ENCODE measurements at places on chromosomes 16 and 17. TPM values are rescaled to one million over a fixed set of nuclear protein-coding genes. Genes with fewer than 3 reads are reported as not detected.
A peak's percentile ranks its signal among the peaks of the same experiment; 100 is the strongest.

DNA sequence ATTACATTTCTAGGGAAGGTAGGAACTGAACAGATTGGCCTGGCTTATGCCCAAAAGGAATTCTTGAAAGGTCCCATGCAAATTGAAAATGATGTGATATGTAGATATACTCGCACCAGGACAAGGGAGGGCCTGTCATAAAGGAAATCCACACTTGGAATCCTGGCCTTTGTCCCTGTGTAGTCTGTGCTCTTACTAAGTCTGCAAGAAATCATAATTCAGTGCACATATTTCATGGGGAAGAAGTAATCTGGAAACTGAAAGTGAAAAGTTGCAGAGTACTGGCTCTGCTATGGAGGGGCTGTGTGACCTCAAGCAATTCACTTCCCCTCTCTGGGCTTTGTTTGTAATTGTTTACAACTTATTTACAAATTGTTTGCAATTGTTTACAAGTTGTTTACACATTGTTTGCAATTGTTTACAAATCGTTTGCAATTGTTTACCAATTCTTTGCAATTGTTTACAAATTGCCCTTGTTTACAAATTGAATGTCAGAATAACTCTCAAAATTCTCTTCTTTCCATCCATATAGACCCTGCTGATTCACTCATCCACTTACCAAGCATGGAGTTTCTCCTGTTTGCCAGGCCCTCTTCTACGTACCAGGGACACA, 12.9 kb downstream of the SCNN1G start:
- no peak for DNase-seq

DNA sequence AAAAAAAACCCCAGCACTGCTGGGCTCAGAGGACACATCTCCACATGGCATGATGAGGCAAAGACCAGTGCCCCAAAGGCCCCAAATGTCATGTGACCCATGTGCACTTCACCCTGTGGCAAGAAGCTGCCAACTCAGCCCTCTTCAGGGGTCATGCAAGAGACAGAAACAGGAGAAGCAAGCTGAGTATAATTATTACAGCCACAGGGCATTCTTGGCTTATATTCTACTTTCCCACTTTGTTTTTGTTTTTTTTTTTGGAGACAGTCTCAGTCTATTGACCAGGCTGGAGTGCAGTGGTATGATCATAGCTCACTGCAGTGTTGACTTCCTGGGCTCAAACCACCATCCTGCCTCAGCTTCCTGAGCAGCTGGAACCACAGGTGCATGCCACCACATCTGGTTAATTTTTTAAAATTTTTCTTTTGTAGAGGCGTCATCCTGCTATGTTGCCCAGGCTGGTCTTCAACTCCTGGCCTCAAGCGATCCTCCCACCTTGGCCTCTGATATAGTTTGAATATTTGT, 32.7 kb upstream of the LITAF start:
- no peak for DNase-seq

GRCh38 chr16:72621651-72622050, 426.3 kb downstream of the ZFHX3 start:
- no peak for DNase-seq

DNA sequence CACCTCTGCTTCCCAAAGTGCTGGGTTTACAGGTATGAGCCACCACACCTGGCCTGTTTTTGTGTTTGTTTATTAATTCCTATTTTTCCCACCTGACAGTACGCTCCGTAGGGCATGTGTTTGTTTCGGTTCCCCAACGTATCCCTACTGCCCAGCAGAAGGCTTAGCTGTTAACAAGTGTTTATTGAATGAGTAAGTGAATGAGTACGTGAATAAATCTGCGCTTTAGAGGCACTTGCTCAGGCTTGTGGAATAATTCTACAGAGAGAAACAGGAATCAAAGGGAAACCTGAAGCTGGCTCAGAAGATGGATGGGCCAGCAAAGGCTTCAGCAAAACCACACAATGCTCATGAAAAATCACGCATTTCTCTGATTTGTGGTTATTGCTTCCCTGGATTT, 647.9 kb downstream of the MAF start:
- DNase-seq: no peak

- no peak for DNase-seq
Observed at GRCh38 chr16:57268804-57269800, 15.4 kb downstream of the PLLP start.

DNA sequence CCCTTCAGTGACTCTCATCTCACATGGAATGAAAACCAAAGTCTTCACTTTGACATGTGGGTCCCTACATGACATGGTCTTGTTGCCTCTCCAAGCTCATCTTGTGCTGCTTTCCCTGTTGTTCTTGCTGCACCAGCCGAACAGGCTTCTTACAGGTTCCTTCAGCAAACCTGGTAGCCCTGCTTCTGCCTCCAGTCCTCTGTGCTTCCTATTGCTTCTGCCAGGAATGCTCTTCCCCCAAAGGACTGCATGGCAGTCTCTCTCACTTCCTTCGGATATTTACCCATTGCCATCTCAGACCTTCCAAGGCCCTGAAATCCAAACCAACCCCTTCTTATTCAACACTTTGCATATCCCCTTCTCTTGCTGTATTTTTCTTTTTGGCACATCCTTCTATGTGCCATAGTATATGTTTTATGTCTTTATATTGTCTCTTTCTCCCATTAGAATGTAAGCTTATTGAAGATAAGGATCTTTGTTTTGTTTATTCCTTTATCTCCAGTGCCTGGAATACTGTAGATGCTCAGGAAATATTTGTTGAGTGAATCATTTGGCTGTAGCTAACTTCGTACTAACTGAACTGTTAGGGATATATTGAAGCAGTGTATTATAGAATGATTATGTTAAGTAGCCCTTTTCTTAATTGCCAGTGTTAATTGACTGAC, 57.9 kb upstream of the SLC12A3 start:
- no peak for DNase-seq

DNA sequence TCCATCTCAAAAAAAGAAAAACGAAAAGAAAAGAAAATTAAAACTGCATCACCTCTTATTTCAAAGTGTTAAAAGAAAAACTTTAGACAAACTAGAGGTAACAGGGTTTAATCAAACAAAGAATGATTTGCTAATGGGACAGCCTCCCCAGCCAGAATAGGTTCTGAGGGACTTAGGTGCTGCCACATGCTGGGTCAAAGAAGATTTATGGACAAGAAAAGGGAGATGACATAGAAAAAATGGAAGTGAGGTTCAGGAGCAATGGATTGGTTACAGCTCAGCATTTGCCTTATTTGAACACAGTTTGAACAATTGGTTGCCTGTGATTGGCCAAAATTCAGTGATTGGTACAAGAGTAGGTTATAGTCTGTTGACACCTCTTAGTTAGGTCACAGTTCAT, 21.1 kb downstream of the TMC5 start:
- no peak for DNase-seq

- DNase-seq: peak; percentile 14
Observed at GRCh38 chr17:80063830-80064585, 27.6 kb downstream of the CCDC40 start.

- no peak for DNase-seq
Observed at GRCh38 chr17:30401097-30401496, 22.4 kb downstream of the CPD start.

DNA sequence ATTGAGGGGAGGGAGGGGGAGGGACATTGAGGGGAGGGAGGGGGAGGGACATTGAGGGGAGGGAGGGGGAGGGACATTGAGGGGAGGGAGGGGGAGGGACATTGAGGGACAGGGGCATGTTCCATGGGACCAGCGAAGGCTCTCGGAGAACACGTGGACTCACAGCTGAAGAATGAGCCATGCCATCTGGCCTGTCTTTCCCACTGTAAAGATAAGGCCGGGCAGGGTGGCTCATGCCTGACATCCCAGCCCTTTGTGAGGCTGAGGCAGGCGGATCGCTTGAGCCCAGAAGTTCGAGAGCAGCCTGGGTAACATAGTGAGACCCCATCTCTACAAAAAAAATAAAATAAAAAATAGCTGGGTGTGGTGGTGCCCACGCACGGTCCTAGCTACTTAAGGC, 32.5 kb downstream of the RPH3AL start:
- no peak for DNase-seq

- DNase-seq: peak; percentile 83
Observed at GRCh38 chr16:19886073-19886941, 1.7 kb upstream of the GPRC5B start.

DNA sequence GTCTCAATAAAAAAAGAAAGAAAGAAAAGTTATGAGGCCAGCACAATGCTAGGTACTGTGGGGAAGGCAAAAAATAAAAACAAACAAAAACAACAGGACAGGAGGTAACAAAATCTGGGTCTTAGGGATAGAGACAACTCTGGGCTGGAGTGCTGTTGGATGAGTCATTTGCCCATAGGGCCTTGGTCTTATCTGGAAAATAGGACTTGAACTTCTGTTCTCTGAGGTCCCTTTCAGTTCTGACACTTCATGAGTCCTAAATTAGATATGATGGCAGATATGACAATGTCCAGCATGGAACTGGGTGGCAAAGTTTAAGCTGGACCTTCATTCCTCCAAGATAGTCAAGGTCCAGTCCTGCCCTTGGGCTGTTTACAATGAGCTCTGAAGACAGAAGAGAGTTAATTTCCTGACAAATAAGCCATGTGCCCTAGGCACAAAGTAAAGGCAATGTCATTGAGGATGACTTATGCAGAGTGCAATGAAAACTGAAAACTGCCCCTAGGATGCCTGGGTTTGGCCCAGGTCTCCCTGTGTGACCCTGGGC, 8.9 kb upstream of the HDAC5 start:
- DNase-seq: no peak

DNA sequence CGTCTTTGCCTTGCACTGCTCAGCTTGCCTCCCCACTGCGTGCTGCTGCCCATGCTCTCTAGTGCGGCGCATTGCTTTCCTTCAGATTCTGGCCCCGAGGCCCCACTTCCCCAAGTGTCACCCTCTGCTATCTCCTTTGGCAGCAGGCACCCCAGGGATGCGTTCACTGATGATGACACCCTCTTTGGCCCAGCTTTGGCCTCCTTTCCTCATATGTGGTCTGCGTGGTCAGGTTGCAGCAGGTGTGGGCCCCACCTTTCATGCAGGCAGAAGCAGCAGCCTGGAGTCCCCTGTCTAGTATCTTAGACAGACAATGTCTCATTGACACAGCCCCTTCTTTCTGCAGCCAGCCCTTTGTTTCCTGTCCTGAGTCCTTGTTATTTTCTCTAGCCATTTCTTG, 4.8 kb upstream of the CCL3 start:
- no peak for DNase-seq

DNA sequence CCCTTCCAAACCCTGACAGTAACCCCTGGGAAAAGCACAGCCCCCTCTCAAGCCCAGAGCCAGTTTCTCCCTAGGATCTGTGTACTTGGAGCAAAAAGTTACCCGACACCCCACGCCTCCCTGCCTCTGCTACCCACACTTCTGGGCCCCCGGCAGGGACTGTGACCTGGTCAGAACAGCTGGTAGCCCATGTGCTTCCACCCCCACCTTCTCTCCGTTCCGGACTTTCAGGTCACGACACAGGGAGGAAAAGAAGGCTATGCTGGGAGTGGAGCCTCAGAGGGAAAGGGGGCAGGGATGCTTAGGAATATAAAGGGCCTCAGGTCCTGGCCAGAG, 6.4 kb downstream of the PPY start:
- DNase-seq: no peak

DNA sequence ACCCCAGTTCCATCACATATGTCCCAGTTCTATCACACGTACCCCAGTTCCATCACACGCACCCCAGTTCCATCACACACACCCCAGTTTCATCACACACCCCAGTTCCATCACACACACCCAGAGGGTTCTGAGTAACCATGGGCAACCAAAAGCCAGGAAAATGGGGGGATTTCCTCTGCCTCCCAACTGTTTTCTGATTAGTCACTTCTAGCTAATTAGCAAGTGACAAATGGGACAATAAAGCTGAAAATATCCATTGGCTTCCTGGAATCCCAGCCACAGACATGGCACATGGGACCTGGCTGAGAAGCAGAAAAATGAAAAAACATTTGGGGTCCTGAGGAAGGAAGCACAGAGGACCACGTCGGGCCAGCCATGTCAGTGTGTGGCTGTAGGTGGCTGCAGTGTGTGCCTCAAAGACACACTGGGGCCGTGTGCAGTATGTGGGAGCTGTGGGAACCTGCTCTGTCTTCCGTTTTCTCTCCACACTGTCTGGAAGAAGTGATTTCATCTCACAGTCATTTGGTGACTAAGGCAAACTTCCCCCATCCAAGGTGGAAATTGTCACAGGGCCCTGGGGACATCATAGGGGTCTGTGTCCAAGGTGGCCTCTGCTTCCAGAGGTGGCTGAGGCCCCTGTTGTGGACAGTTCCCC, 106.7 kb downstream of the CMIP start:
- DNase-seq: no peak

DNA sequence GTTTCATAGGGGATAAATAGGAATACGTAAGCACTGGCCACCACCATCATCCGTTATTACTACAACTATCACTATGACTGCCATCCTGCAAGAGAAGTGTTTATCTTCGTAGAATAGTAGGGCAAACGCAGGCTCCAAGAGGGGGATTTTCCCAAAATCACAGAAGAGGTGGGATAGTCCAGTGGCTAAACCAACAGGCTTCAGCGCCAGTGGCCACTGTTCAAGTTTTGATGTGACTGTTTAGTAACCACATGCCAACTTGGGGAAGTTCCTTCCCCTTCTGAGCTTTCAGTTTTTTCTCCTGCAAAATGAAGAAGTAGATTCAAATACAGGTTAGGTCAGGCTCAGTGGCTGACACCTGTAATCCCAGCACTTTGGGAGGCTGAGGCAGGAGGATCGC, 60.7 kb upstream of the GRIN2A start:
- no peak for DNase-seq

DNA sequence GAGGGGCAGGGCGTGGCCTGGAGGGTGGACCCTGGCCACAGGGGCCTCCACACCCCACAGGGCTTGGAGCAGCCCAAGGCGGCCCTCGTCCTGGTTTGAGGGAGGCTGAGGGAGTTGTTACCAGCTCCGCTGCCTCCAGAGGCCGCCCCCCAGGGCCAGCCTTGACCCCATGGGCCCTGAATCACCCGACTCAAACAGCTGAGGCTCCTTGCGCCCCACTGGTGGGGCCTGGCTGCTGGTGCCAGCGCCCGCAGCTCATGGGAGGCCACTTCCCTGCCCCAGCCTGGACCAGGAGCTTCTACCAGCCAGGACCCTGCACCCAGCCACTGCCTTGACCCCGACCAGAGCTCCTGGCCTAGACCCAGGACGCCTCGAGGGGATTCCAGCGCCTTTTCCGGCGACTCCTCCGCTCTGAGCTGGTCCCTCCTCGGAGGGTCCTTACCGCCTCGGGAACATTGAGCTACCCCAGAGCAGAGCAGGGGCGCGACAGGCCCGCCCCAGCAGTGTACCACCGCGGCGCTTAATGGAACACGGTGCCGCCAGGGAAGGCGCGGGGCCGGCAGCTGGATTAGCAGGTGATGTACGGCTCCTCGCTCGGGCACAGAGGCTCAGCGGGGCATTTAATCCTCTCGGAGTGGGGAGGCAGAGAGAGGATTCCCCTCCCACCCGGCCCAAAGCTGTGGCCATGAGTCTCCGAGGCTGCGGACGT, 37.2 kb downstream of the GSE1 start:
- DNase-seq: no peak

GRCh38 chr17:30996486-30996885, 25.6 kb downstream of the RNF135 start:
- no peak for DNase-seq

- DNase-seq: no peak
Observed at GRCh38 chr17:15091825-15092224, 173.3 kb downstream of the PMP22 start.

The TPSD1 gene
- total RNA-seq: not detected

The KRTAP4-5 gene
- total RNA-seq: not detected

The BCAR1 gene
- 124 TPM for total RNA-seq

The TEKT1 gene
- not detected for total RNA-seq

The HLF gene
- 0.12 TPM for total RNA-seq

The GPR179 gene
- total RNA-seq: not detected

The OR1D2 gene
- total RNA-seq: not detected

The XYLT2 gene
- 31.5 TPM for total RNA-seq

The DRC3 gene
- 1.0 TPM for total RNA-seq

The C16orf46 gene
- not detected for total RNA-seq

Data from G401 (cell line).